ENCODE measurements at places on chromosomes 4 and X.

DNA sequence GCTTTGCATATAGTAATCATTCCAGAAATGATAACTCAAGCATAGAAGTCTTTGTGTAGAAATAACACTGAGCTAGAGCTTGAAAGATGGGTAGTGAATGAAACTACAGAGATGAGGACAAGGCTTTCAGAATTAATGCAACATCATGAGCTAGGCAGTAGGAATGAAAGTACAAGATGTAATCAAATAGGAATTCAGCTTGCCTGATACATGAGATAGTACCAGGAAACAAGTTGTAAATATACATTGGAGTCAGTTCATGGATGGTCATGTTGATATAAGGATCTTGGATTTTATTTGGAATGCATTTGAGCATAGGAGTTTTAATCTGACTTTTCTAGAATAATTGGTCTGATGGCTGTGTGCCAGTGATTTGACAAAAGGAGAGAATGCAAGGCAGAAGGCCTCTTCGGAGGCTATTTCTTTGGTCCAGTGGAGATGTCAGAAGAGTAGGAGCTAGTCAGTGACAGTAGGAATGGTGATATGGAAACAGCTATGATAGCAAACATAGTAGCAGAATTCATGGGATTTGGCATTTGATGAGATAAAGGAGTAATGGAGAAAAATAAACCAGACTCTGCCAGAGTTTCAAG lies 206.4 kb upstream of the PACRGL start:
- no peak for DNase-seq

DNA sequence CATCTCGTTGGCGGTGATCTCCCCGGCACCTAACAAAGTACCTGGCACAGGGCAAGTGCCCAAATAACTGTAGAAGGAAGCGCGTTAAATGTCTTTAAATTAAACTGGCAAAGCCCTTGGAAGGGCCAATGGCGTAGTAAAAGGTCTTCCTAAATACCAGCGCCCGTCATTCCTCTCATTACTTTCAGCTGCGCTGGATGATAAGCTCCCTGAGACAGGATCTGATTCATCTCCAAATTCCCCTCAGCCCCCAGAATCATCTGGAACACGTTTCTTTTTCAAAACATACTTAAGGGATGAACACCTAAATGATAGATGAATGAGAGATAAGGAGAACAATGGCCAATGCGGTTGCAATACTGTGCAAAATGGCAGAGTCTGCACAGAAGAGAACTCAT lies 95.1 kb downstream of the AFAP1 start:
- no peak for DNase-seq

DNA sequence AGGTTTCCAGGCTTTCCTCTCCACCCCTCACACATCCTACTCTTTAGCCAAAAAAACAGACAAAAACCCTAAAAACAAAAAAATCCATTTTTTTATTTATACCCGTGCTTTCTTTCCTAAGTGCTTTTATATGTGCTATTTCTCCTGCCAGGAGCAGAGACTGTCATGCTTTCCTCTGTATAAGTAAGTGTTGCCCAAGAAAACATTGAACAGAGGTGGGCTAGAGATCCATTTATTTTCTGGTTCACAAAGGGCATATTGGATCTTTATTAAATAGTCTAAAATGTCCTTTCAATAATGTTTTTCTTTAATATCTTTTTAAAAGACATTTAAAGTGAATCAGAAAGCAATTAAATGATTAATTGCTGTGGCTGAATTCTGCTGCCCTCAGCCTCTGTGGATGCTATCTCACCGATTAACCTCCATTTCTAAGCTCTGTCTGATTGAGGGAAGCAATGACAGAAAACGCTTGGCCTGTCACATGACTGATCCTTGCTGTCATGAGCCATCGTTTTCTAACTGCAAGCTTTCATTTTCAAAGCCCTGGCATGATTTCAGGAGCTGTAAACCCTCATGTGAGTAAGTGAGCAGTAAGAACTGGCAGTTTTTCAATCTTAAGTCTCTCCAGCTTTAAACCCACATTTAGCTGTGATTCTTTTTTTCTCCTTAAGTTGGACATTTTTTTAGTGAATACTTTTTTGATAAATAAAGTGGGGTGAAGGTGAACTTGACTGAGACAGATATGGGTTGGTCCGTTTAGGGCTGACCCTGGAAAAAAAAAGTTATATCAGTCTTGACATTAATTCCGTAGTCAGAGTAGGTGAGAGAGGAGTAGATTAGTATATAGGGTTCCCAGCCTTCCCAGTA lies 180.7 kb upstream of the PGRMC2 start:
- DNase-seq, result peak; percentile 81

GRCh38 chrX:134588806-134589205 lies 69.5 kb downstream of the PLAC1 start:
- no peak for DNase-seq

DNA sequence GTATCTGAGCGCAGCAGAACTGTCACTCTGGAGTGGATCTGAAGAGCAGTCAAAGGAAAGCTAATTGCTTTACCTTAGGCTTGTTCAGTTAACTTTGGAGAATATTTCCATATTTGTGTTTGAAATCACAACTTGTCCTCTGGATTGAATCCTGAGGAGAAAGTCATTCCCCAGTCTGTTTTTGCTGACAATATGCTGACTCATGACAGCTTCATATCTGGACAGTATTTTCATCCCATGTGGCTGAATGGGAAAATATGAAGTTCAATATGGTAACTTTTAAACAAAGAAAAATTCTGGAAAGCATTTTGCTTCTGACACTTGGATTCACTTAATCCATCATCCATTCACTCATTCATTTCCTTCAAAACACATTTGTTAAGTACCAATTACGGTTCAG lies 46.3 kb upstream of the MAGEC3 start:
- no peak for DNase-seq

GRCh38 chrX:71236836-71237235 lies 13.8 kb downstream of the GJB1 start:
- DNase-seq, result no peak

- DNase-seq, result no peak
These were observed 48.9 kb upstream of the GATB start for GRCh38 chr4:151809716-151810115.

GRCh38 chrX:103918050-103918449 lies 44.4 kb upstream of the TMSB15B start:
- peak; percentile 28 for DNase-seq

DNA sequence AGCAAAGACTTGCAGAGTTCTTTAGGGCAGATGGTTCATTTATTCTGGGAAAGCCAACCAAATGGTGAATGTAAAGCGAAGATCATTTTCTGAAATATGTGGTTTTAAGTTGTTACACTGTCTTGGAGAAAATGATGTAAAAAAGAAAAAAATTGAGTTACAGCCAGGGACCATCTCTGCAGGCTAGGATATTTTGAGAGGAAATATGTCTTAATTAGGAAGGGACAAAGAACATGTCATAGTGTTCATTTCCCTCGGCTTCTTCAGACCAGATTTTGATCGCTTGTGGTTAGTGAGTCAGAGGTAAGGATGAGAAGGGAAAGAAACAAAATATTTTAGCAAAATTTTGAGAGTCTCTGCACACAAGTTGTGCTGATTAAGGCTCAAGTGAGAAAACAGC lies 59.0 kb upstream of the C1QTNF7 start:
- DNase-seq, result no peak

DNA sequence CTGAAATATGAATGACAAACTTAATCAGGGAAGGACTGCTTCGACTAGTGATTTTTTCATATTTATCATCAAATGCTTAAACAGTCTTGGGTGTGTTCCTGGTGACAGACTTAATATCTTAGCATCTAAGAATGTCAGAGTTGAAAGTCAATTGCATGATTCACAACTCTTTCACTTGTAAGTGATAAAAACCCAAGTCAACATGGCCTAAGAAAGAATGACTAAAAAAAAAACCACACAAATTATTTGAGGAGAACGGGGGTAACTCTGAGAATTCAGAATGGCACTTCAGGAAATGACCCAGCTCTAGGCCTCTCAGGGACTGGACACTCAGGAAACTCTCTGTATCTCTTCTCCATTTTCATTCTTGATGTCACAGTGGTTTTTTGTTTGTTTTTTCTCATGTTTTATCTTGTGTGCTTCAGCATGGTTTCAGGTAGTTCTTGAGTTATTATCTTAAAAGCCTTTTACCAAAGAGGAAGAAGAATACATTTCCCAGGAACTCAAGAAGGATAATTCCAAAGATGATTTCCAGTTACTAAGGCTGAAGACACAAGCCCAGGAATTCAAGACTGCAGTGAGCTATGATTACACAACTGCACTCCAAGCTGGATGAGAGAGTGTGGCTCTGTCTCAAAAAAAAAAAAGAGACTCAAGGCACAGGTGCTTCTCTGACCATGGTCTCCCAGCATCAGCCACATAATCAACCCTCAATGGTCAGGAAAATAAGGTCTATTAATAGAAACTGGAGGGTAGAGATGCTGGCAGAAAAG lies 1697.8 kb upstream of the IGFBP7 start:
- no peak for DNase-seq

DNA sequence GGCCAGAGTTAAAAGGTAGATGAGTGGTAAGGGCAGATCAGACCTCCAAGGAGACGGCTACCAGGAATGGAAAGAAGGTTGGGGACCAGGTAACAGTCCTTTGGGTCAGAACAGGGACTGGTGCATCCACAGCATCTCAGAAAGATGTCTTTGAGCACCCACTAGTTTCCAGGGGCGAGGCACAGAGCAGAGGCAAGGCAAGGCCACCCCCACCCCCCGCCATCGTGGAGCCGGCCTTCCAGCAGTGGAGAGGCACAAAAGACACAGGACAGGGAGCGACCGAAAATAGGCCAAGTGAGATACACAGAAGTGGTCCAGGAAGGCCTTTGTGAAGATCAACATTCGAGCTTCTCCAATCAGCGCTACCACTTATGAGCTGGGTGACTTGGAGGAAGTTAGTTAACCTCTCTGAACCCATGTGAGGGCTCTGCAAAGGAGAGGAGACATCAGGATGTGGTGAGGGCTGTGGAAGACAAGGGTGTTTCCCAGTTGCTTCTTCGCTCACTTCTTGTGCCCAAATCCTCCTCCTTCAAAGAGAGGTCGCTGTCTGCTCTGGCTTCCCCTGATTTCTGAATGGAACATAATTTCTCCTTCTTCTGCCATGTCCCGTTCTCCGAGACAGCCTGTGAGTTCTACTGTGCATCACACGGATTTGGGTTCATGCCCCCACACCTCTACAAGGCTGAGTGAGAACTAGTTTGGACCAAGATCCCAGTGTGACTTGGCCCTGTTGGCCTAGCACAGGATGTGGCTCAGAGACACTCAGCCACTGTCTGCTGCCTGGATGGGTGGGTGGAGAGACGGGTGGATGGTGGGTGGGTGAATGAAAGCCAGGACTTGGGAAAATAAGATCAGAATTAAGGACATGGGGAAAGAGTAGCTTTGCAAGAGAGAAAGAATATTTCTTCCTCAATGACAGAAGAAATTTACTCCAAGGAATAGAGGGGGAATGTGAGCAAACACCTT lies 16.7 kb upstream of the MSX1 start:
- DNase-seq, result no peak

- DNase-seq, result no peak
These were observed 681.9 kb upstream of the BOD1L1 start for GRCh38 chr4:14309431-14309830.

DNA sequence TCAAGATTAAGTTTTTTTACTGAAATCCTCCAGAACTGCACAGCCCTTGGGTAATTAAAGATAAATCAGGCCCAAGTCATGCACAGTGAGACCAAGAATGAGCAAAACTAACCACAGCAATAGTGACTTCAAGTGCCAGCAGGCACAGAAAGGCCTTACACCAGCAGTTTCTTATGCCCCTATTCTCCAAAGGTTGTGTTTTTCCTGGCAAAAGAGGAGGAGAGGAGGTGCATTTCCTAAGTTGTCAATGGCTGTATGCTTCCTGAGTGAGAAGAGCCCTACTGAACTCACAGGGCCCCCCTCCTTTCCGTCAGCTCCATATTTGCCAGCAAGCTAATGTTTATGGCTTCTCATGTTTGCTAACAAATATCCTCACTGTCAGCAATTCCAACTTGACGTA lies 418.7 kb upstream of the INTU start:
- peak; percentile 71 for DNase-seq

DNA sequence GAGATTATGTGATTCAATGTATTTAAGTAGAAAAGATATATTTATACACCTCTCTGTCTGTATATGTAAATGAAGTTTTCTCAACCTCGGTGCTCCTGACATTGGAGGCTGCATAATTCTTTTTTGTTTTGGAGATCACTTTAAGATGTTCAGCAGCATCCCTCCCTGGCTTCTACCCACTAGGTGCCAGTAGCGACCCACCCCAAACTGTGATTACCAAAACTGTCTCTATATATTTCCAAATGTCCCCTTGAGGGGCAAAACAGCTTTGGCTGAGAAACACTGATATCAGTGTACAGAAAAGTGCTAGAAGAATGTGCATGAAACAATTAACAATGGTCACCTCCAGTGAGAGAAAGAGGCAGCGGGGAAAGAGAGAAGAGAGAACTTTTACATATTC lies 51.2 kb downstream of the DCX start:
- DNase-seq, result no peak

Measured in right lung (tissue), 10 donors.